ENCODE measurements at places on chromosomes 2 and 18.

DNA sequence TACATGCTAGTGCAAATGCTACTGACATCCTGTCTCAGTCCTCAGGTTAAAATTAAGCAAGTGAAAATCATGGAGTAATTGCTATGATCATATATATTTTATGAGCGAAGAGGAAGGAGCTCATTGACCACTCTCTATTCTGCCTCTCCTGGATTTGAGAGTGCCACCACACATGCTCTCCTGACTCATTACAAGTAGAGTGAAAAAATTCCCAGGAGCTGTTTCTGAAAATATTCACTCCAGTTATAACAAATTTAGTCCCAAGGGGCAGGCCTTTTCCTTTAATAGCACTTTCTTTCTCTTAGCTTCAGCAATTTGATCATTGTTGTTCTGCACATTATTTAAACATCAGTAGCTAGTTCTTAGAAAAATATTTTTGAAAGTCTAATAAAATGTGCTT, 155.0 kb upstream of the MAPRE2 start:
- no peak for DNase-seq

DNA sequence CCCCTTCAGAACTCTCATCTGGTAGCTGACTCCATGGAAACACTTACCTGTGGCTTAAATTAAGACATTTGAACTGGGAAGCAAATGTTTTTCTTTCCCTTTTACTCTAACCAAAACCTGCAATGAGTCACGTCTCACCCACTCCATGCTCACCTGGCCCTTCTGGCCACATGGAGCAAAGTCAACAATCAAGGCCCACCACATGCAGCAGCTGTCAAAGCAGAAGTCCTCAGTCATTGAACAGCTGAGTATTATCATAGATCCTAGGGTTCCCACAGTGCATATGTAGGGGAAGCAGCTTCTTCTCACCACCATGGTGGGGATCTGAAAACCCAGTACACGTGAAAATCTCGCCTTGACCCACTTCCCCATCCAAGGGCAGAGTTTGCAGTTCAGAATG, 12.3 kb upstream of the MEP1B start:
- no peak for DNase-seq

DNA sequence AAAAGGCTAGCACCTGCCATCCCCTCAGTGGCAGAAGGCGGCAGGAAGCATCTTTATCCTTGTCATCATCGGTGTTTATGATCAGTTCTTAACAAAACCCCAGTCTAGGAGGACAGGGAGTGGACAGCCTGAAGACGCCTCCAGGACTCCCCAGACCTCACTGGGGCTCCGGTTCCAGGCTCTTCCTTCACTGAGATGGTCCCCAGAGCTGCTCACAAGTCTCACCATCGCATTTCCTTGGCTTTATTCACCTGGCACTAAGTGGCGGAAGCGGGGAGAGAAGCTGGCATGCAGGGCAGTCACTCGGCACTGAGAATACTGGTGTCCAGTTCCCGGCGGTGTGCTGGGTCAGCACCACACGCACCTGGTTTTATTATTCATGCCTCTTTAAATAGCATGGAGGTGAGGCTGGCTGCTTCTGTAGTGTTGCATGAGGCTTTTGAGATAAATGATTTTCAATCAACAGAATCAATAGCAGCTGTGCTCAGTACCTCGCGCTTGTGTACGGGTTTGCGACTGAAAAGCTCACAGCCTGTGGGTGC, 68.7 kb downstream of the CABLES1 start:
- DNase-seq = no peak

DNA sequence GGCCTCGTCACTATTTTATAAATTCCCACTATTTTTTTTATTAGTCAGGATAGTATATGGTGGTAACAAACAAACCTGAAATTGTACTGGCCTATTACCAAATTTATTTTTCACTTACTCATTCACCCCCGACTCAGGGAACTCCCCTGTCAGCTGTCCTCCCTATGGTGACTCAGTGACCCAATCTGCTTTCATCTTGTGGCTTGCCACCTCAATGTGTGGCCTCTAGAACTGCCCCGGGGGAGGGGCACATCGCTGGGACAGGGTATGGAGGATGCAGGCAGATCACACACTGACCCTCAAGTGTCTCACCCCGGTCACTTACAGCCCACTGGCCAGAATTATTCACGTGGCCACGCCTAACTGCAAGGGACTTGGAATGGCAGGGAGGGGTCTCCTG, 71.6 kb downstream of the ACTR2 start:
- no peak for DNase-seq

DNA sequence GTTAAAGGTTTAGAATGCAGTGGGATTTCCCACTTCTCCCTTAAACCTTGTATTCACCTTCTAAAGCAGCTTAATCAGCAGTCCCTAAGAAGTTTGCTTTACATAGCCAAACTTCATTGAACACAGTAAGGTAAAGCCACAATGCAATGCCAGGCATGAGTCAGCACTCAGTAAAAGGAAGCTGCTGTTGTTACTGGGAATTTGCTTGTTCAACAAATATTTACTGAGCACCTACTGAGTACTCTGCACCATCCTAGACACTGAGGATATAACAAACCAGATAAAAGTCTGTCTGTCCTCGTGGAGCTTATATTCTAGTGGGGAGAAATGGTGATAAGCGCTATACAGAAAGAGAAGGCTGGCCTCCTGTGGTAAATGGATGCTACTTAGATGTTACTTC, 162.7 kb downstream of the PKP4 start:
- DNase-seq = peak; percentile 7

- no peak for DNase-seq
Observed at GRCh38 chr18:7683753-7684152, 116.6 kb downstream of the PTPRM start.

- no peak for DNase-seq
Observed at GRCh38 chr2:133644846-133645245, 76.6 kb upstream of the NCKAP5 start.

- DNase-seq = no peak
Observed at GRCh38 chr2:23636426-23636825, 251.4 kb downstream of the KLHL29 start.

GRCh38 chr18:2425426-2426317, 145.6 kb downstream of the METTL4 start:
- DNase-seq = no peak

GRCh38 chr2:20588918-20589871, 61.7 kb downstream of the HS1BP3 start:
- no peak for DNase-seq

DNA sequence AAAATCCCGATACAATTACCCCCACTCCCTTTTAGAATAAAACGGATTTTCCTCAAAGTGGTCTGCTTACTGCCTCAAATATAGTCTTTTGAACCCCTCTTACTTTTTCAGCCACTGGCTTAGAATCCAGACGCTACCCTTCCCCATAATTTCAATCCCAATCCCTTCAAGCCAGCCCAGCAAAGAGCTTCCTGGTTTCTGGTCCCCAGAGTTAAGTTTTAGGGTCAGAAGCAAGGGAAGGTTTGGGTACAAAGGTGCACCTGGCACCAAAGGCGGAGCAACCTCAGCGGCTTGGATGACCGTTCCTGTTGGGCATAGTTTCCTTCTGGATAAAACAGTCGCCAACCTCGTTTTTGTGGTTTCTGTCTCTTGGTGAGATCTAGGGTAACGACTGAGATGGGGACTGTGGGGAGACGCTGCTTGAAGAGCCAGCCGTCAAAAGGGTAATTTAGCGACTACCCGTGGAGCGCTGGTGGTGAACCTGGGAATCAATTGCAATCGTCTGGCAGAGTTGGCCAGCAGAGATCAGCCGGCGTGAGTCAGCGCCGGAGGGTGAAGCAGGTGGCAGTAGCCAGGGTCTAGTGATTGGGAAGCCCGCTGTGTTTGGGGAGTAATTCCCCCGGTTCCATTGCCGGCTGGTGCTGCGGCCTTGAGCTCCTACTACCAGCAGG, 1.6 kb downstream of the FEV start:
- no peak for DNase-seq

GRCh38 chr2:119716284-119716672, 37.3 kb downstream of the TMEM177 start:
- DNase-seq = no peak

DNA sequence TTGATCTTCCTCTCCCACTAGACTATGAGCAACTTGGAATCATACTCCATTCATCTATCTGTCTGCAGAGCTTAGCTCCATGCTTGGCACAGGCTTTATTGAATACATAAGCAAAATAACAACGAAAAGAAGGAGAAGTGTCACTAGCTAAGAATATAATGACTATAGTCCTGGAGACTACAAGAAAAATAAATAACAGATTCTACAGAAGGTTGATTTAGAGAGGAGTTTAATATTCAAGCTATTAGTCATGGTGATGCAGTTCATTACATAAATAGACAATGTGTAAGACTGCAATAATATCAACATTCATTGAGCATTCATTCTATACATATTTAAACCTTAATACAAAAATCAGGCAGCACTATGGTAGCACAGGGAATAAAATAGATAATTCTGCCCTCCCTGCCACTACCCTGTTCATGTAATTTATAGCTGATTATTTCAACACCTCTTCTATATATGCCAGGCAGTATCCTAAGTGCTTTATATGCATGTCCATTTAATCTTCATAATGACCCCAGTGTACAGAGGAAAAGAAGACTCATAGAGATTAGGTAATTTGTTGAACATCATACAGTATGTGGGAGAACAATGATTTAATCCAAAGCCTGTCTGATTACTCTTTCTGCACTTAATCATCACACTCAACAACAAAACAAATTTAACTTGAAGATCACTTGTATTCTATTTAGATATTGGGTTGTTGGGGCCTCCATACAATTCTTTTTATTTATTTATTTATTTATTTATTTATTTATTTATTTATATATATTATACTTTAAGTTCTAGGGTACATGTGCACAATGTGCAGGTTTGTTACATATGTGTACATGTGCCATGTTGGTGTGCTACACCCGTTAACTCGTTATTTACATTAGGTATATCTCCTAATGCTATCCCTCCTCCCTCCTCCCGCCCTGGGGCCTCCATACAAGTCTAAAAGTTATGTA, 165.3 kb downstream of the RNF152 start:
- no peak for DNase-seq

DNA sequence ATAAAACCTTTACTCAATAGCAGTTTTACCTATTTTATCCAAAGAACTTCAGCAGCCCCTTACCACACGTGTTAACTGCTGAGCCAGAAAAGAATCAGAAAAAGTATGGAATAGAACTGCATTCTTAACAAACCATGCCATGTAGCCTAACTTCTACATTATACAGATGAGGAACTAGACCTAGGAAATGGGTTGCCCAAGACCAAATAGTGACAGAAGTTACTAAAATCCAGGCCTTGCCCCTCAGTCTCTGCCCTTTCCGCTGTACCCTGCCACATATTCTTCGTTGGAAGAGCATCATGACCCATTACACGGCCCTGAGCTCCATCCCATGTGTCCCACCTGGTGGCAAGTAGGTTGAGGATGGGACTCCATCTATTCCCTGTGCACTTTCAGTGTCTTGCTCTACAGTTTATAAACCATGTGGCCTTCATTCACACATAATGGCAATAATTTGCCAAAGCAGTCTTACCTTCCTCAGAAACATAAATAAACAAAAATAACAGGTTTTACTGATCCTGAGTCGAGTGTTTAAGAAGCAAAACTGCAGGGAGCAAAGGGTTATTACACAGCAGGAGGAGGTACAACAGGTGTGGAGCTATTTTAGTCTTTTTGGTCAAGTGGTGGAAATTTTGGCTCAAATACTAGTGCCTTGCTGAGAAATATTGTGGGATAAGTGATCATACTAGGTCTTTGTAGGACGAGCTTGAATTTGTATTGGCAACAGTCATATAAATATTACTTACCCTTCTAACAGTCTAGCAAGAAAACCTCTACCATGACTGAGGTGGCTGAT, 46.5 kb downstream of the HNRNPLL start:
- no peak for DNase-seq

GRCh38 chr18:74147779-74148542, at the start of the genes FBXO15 and TIMM21:
Gene FBXO15 (minus strand): TSS chr18:74147834. CDS start chr18:74147785, 49 bp downstream.
Gene TIMM21 (plus strand): TSS chr18:74148523. CDS start chr18:74148809, 286 bp downstream.
- peak; percentile 93 for DNase-seq

DNA sequence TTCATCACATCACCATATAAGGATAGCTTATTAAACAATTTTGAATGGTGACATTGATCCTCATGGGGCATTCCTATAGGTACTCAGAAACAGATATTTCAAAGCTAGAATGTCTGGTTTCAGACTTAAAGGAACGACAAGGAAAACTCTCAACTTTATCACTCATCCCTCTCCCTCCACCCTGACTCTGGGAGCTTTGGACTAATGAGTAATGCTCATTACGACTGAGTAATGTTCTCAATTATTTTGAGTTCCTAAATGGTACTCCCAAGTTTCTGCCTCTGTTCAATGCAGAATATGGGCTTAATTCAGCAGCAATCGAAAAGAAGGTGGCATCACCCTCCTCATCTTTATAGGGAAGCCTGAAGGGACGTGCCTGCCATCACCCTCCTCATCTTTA, 43.4 kb downstream of the RFX8 start:
- no peak for DNase-seq

GRCh38 chr18:49014605-49015267, 64.0 kb upstream of the SMAD7 start:
- no peak for DNase-seq

GRCh38 chr2:170651624-170652325, 63.4 kb upstream of the SP5 start:
- DNase-seq = no peak

DNA sequence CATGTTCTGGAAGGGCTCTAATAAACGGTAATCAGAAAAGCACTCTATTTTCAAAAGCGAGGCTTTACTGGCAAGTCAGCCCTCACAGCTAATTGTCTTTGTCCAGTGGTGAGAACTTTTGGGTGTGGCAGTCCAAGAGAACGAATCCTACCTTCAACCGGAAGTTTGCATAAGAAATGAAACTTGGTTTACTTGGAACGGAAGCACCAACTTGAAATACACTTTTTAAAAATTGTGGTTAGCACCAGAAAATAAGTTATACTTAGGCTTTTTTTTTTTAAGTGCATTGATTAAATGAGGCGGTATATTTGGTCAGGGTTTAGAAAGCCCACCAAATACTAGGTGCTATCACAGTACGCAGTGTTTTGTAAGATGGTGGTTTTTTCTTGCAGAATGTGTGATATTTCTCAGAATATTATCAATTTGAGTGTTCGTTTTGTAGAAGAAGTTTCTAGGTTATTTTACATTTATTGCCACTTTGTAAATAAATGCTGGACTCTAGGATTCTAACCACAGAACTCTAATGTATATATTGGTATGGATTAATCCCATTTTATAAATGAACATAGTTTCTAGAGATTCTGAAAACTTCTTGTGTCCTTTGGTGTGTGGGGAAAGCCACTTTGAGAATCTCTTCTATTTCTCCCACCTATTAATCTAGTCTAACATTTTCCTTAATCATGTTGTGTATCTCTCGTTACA, 1.2 kb downstream of the MYL12A start:
- no peak for DNase-seq

DNA sequence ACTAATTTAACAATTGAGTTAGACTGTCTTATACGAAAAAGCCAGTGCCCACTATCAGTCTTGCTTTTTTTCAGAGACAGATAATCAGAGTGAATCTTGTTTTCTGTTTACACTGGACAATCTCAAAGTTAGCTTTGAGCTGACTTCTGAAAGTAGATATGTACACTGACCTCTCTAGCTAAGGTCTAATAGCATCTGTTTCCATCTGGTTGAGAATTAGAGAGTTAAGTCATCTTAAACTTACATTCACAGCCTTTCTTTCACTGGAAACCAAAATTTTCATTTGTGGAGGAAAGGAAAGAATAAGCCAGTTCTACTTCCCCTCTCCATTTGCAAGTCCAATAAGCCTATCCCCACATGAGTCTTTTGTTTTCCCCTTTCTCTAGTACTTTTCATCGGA, 89.3 kb downstream of the VRK2 start:
- DNase-seq = no peak

- DNase-seq = no peak
Observed at GRCh38 chr2:217491271-217491670, 511.5 kb downstream of the TNS1 start.

- no peak for DNase-seq
Observed at GRCh38 chr2:31324016-31324633, 90.2 kb downstream of the EHD3 start.

- DNase-seq = no peak
Observed at GRCh38 chr2:211086049-211086448, 529.6 kb downstream of the CPS1 start.
